ENCODE measurements at places on chromosomes 2 and 18. TPM values are rescaled to one million over a fixed set of nuclear protein-coding genes. Genes with fewer than 3 reads are reported as not detected.

RUFY4 gene
- not detected for total RNA-seq

SNORC gene
- total RNA-seq: 1.5 TPM

SP5 gene
- not detected for total RNA-seq

GRCh38 chr2:64796926-64797325 is 143.2 kb upstream of the SERTAD2 start:
- H3K27me3 ChIP-seq: no peaks in the 10 kb centered on the region
- DNase-seq: no peak
- no peak overlapping the region for H3K4me3 ChIP-seq
- no peak overlapping the region for H3K27ac ChIP-seq

DNA sequence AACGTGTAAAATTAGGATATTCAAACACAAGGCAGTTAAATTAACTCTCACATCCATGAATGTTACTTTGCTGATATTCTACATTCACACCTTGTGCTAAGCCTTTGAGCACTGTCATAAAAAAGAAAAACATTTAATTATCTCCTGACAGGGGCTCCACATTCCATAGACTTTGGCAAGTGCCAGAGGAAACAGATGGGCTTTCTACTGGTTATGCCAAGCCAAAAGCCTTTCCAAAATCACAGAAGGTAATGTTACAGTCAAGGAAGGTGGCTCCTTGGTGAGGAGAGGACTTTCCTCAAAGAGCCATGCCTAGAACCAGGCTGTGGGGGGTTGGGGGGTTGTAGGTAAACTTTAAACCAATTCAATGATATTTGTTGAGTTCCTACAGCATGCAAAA is 12.4 kb downstream of the MYO5B start:
- H3K27ac ChIP-seq: no peak overlapping the region
- no peak for DNase-seq

Data from natural killer cell treated with Interleukin-12 subunit alpha and Interleukin-12 subunit beta and Interleukin-15 and Interleukin-18, amount 100 ng/mL, for 72 hours (primary cell).